ENCODE measurements at places on chromosomes 7 and 10.

GRCh38 chr7:26667514-26668133, 196.8 kb downstream of the SKAP2 start:
- peak; percentile 98 for DNase-seq

DNA sequence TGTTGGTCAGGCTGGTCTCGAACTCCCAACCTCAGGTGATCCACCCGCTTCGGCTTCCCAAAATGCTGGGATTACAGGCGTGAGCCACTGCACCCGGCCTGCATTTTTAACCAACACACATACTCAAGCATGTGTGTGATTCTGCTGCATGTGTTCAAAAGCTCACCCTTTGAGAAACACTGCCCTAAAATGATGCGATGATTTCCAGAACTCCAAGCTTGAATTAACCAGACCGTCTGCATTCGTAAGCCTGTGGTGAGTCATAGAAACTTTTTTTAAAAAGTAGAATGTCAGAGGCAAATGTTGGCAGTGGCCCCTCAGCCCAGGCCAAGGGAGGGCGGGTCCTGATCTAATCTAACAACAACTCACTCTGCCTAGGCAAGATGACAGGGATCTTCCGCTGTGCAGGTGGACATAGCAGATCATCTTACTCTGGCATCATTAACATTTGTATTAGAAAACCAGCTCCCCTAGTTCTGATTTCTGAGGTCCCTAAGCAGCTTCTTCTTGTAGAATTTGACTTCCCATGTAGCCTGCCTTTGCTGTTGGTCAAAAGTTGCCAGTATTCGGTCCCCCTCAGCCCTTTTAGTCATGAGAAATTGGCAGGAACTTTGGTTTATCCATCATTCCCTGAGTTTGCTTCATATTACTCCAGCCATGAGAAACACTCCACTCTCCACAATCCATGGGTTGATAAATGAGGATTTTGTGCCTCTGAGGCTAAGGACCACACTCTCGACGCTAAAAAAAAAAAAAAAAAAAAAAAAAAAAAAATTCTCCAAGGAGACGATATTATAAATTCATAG, 190.4 kb downstream of the SKIDA1 start:
- peak; percentile 58 for DNase-seq

- no peak for DNase-seq
Measured at GRCh38 chr7:30710669-30711068, 28.4 kb upstream of the CRHR2 start.

DNA sequence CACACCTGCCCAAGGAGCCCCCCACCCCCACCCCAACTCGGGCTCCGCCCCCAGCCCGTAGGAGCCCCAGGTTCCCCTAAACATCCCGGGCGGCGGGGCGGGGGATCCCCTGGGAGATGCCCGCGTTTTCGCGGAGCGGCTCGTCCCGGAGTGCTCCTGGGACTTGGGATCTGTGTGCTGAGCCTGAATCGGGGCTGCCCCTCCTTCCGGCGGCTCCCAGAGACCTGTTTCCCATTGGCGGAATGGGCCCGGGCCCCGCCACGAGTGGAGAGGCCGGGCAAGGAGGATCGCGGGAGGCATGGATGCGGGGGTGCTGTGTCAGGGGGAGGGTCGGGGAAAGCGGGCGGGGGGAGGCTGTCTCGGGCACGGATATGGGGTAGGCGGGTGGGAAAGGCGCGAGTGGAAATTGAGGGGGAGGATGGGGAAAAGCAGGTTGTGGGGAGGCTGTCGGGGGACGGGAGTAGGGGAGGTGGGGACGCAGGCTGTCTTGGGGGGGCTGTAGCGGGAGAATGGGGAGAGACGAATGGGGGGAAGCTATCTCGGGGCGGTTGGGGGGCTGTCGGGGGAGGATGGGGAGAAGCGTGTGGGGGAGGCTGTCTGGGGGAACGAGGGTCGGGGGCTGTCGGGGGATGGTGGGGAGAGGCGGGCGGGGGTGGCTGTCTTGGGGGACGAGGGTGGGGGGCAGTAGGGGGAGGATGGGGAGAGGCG, 572 bp upstream of the BHLHA15 start:
- DNase-seq: no peak

- DNase-seq: no peak
Measured at GRCh38 chr10:73923935-73924598, 13.1 kb downstream of the PLAU start.

- peak; percentile 92 for DNase-seq
Measured at GRCh38 chr7:6516387-6516983, 34.8 kb downstream of the GRID2IP start.

GRCh38 chr10:123160311-123160980, 6.2 kb downstream of the BUB3 start:
- DNase-seq: no peak

DNA sequence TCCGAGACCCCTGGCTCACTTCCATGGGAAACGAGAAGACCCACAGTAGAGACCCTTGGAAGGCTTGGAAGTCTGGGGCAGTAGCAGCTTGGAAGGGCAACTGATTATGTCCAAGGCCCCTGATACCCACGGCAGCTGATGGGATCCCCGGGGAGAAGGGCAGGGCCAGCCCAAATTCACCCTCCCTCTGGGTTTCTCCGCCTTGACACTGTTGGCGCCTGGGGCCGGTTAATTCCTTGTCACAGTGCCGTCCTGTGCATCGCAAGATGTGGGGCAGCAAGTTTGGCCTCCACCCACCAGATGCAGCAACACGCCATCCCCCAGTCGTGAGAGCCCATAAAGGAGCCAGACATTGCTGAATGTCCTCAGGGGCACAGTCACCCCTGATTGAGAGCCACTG, 89.2 kb downstream of the RGS10 start:
- DNase-seq: no peak

- peak; percentile 15 for DNase-seq
Measured at GRCh38 chr7:51316262-51316665, 345 bp downstream of the COBL start.

- DNase-seq: no peak
Measured at GRCh38 chr7:17907014-17907413, 33.3 kb downstream of the SNX13 start.
